ENCODE measurements at places on chromosomes 7 and 10.

- no peak for DNase-seq
These were observed 711.5 kb upstream of the C7orf33 start for GRCh38 chr7:147878912-147879661.

GRCh38 chr7:87592300-87592699 is 8.4 kb downstream of the ABCB1 start:
- no peak for DNase-seq

GRCh38 chr10:83816942-83817341 is 322.4 kb upstream of the GHITM start:
- DNase-seq: no peak

- no peak for DNase-seq
These were observed 199.4 kb downstream of the KIAA1217 start for GRCh38 chr10:24408365-24408764.

DNA sequence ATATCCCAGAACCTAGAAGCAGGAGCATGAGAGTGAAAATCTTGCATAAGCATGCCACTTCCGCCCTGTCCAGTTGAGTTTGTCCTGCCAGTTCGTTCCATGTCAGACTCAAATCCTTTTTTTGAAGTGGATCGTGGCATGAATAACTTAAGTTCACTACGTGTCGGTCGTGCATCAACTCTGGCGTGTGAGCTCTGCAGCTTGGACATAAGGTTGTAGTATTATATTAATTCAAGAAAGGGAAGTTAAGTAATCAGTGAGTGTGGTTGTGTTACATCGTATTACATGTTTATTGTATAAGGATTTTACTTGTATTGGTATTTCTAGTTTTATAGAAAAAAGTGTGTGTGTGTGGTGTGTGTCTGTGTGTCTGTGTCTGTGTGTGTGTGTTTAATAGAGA is 23.0 kb downstream of the CDC123 start:
- no peak for DNase-seq

GRCh38 chr10:60952067-60952845 is 8.3 kb upstream of the RHOBTB1 start:
- DNase-seq: no peak

- DNase-seq: no peak
These were observed 144.1 kb upstream of the FAM171A1 start for GRCh38 chr10:15515202-15515601.

GRCh38 chr10:133324198-133324792 is 12.4 kb downstream of the CALY start:
- peak; percentile 72 for DNase-seq

GRCh38 chr7:27971171-27971812 is 209.3 kb downstream of the JAZF1 start:
- DNase-seq: no peak

DNA sequence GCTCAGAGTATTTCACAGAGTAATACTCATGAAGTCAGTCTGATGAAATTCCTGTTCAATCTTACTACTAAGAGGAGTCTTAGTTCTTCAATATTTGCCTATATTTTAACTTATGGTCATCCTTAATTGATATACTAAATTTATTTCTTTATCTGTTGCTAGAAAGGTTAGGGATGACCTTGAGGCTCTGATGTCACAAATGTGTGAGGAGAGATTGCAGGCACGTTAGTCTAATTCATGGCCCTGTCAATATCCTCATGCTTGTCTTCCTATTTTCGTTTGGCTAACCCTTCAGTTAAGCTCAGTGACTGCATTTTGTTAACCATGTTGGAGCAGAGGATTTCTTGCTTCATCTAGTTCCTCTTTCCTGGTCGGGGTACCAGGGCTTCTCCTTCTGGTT is 704.7 kb upstream of the COBL start:
- no peak for DNase-seq

DNA sequence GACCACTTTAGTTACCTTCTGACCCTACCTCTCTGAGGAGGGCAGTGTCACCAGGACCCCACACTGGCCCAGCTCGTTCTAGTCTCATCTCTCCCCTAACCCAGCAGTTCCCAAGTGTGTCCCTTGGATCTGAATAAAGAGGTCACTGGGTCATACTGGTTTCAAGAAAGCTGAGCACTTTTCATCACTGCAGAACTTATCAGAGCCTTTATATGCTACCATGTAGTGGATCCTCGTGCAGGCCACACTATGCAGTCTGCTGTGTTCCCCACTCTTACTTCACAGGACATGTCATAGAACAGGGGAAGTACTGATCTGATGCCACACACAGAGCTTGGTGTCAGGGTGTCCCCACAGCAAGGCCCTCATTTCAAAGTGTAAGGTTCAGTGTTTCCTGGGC is 113.8 kb downstream of the GFRA1 start:
- DNase-seq: no peak

GRCh38 chr10:107548301-107548700 is 383.8 kb upstream of the SORCS1 start:
- no peak for DNase-seq

GRCh38 chr10:24279166-24279565 is 70.2 kb downstream of the KIAA1217 start:
- DNase-seq: no peak

DNA sequence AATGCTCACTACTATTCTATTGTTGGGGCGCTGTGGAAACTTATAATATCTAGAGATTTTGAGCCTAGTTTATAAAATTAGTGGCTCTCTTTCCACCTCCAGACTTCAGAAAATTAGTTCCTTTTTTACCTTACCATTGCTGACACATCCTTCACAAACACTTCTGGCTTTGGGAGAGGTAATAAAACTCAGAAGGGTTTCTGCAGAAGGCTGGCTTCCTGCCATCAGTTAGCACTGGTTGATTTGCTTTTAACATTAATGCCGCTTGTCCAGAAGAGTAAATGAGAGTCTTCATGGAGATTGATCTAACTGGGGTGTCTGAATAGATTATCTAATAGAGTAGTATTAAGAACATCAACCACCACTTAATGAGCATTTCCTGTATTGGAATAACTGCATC is 20.3 kb downstream of the ACSM6 start:
- DNase-seq: no peak

DNA sequence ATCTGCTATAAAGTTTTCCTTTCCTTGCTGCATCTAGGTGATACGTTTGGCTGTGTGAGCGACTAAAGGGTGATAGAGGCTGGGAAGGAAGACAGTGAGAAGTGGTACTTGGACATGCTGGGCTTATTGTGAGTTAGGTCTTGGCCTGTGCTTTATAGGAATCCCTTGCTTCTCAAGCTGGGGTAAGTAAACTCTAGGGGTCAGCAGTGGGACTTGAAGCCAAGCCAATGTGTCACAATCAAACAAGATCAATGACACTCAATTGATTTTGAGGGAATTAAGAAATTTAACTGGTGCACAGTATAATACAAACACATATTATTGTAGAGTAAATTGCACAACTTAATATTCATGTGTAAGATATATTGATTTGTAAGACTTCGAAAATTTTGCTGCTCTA is 155.8 kb upstream of the AOAH start:
- DNase-seq: no peak

DNA sequence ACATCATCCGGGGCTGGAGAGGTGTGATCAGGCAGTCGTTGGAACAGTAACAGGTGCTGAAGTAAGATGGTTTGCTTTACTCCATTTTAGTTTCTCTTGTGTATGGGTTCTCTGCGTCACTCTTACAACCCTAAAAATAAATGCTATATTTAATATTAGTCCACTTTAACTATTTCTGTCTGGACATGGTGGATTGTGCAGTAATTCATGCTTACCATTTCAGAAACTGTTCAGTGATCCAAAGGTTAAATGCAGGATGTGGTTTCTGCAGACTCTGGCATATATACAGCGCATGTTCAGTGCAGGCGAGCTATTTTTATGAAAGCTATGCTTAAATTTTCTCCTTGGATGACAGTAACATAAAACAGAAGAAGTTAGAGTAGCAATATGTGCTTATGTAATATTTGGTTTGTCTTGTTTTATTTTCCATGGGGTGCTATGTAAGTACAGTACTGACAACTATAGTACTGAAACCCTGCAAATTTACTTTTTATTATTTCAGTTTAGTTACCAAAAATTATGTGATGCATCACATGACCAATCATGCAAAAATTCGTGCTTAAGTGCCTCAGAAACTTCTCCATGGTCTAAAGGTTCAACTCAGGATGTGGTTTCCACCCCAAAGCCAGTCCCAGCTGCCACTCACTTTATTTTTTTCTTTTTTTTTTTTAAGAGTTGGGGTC is 46.6 kb upstream of the GRID1 start:
- DNase-seq: no peak

GRCh38 chr10:84270708-84271107 is 25.9 kb downstream of the RGR start:
- DNase-seq: no peak

DNA sequence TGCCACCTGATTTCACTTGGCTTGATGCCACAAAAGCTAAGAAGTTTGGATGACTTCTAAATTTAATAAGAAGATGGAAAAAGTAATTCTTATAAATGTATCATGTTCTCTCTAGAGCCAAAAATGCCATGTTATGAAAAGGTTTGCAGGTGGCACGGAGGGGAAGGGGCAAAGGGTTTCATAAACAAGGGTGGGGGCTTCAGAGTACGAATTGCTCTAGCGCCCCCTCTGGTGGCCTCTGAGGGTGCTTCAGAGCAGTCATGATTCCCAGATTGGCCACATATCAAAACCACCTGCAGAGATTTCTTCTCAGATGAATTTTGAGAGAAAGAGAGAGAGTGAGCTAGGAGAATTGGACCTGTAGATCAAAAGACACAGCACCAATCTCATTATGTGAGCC is 208.6 kb upstream of the YAE1 start:
- no peak for DNase-seq

- no peak for DNase-seq
These were observed 21.8 kb downstream of the IFT22 start for GRCh38 chr7:101299511-101300464.

DNA sequence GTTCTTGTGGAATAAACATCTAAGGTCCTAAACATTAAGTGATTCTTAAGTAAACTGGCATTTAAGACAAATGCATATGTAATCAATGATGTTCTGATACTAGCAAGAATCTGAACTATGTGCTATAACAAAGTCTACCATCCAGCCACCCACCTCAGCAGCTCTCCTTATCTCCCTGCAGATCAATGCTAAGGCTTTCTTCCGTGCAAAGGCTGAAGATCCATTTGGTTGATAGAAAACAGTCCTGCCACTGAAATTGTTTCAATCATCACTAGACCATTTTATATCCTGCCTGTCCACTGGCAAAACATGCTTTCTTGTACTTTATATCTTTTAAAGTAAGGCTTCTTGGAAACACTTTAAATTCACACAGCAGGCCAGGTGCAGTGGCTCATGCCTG is 6.3 kb upstream of the SMKR1 start:
- DNase-seq: no peak

- DNase-seq: no peak
These were observed 107.4 kb downstream of the UBE2H start for GRCh38 chr7:129845178-129845971.

DNA sequence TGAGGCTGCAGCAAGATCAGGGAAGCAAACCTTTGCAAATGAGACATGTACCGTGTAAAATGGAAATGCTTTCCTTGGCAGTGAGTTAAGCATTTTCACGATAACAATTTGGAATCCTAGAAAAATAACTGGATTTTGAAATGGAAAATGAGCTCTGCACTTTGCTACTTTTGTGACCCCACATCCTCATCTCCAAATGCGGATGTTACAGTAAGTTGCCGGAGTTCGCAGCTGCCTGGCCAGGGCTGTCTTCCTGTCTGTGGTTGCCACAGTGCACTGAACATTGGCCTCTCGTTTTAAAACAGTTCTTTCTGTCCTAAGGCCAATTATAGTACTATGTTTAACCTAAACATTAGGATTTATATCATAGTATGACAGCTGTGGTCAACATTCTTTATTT is 136.2 kb upstream of the FZD8 start:
- no peak for DNase-seq

- no peak for DNase-seq
These were observed 12.8 kb downstream of the NOD1 start for GRCh38 chr7:30465811-30466180.

DNA sequence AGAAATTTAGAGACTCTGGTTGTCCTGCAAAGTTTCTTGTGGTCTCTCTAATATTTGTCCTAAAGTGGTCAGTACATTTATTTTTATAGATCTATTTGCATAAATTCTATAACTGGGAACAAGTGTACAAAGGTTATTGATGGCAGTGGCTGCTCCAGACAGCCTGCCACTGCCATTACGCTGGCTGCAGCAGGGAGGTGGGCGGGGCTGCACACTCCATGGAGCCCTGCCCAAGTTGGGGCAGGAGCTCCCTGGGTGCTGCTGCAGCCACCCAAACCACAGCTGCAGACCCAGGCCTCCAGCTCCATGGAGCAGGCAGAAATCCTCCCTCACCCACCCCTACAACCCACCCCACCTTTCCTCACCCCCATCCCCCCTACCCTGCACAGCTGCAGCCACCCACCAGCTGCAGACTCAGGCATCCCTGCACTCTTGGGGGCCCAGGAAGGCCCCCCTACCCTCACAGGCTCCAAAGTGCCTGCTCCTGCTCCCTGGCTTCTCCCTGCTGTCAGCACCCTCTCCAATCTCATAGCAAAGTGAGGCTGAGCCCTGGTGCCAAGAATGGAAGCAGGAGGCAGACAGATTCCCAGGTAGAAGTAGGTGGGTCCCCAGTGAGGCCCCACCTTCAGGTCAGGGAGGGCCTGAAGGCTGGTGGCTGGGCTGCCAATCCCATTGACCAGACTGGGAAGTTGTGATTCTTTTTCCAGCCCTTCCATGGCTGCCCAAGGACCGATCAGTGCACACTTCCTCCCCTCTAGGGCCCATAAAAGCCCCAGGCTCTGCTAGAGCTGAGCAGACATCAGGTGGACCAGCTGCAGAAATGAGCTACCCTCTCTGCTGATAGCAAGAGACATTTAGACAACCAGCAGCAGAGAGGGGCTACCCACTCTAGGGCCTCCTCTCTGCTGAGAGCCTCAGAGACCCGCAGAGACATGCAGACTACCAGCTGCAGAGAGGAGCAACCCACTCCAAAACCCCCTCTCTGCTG is 4.8 kb upstream of the CYP3A43 start:
- DNase-seq: no peak

- DNase-seq: no peak
These were observed 45.3 kb upstream of the GTF2I start for GRCh38 chr7:74612015-74612829.

- no peak for DNase-seq
These were observed 29.5 kb downstream of the TACC2 start for GRCh38 chr10:122018491-122018890.

All from T-cell (primary cell).